ENCODE measurements at places on chromosomes 3 and 15. TPM values are rescaled to one million over a fixed set of nuclear protein-coding genes. Genes with fewer than 3 reads are reported as not detected.

The SPINT1 gene
- polyA plus RNA-seq = 0.22 TPM

The EPHA6 gene
- polyA plus RNA-seq = not detected

The HIGD2B gene
- polyA plus RNA-seq = not detected

DNA sequence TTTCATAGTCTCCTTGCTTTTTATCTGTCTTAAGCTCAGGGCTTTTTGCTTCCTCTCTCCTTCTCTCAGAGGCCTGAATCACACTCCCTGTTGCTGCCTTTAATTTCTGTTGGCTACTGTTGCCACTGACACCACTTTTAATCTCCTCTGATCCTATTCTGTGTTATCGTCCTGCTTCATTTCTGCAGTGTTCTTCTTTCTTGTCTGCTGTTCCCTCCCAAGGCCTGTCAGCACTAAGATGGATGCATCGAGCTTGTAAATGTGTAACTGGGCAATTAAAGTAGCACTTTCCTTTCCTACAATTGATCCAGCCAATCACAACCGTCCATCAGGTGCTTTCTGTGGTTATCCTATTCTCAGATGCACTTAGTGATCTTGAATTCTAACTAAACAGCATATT is 71.3 kb upstream of the VEPH1 start:
- no peak for DNase-seq

DNA sequence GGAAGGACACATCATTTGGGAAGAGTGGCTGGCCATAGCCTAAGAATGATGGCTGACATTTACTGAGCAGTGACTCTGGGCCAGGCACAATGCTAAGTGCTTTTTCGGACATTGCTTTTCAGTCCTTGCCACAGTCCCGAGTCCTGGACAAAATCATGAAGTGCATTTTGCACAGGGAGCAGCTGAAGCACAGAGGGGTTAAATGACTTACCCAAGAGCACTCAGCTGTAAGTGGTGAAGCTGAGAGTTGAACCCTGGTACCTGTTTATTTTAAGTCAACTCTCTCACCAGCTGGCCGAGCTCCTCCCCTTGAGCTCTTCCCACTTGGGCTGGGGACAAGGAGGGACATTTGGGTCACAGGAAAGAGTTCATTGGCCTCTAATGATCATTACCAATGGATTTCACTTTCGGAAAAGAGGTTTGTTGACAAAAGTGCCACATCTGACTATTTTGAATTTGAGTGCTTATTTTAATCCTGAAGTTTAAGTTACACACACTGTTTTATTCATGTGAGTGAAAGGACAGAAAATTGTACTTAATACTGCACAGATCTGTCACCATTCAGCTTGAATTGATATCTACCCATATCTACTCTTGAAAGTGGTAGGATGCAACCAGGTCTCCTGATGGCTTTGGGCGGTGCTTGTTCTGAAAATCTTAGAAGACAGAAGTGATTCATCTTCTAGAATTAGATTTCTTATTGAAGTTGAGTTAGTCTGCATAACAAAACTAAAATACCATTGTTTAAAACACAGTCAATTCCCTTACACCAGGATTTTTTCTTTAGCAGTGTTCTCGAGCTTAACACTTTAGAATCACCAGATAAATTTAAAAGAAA is 368.7 kb upstream of the PROK2 start:
- no peak for DNase-seq

GRCh38 chr15:71463156-71463665 is 347.1 kb upstream of the NR2E3 start:
- DNase-seq = no peak

The C3orf85 gene
- polyA plus RNA-seq = not detected

All from BJ (cell line).